ENCODE measurements at places on chromosomes 2 and 18.
A peak's percentile ranks its signal among the peaks of the same experiment; 100 is the strongest.

- H3K27me3 ChIP-seq: peaks cover 5% of the 10 kb centered on the region
- H3K27ac ChIP-seq: no peak overlapping the region
- H3K4me3 ChIP-seq: no peak overlapping the region
- no peak for DNase-seq
- H3K36me3 ChIP-seq: no peaks in the 10 kb centered on the region
Observed at GRCh38 chr2:34705551-34706247, 1106.6 kb upstream of the FAM98A start.

GRCh38 chr2:202681688-202682205 lies 47.0 kb downstream of the FAM117B start:
- H3K36me3 ChIP-seq: peaks cover 54% of the 10 kb centered on the region
- H3K4me3 ChIP-seq: no peak overlapping the region
- peak overlapping the region; percentile 83 for H3K27ac ChIP-seq
- peaks cover 19% of the 10 kb centered on the region for H3K4me1 ChIP-seq
- peaks cover 8% of the 10 kb centered on the region for H3K27me3 ChIP-seq

GRCh38 chr2:128513961-128514283 lies 195.3 kb upstream of the HS6ST1 start:
- H3K4me1 ChIP-seq: no peaks in the 10 kb centered on the region
- no peak overlapping the region for H3K27ac ChIP-seq
- no peak overlapping the region for H3K4me3 ChIP-seq
- no peaks in the 10 kb centered on the region for H3K36me3 ChIP-seq
- no peak for DNase-seq

DNA sequence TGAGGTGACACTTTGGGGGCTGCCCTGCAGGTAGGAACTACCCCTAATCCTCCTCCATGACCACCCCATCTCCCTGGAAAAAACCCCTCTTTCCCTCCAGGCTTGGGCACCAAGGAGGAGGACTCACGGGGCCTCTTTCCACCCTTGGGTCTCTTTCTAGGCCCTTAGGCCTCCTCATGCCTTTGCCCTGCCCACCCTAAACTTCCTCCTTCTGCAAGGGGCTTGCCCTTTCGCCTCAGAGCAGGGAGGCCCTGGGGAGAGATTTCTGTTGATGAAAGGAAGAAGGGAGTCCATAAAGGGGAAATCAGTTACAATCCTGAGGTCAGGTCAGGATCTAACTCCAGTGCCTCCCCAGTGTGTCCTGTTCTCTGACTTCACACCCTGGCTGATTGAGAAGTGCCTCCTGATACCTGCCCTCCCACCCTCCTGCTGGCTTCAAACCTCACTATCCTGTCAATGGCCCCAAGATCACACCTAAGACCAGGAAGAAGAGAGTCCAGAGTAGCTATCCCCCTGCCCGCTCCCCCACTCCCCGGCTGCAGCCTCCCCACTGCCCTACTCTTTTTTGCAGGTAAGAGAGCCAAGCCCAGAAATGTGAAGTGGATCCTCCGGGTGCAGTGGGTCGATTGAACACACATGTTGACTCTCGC lies 16.7 kb upstream of the TNS1 start:
- H3K27me3 ChIP-seq: peaks cover 16% of the 10 kb centered on the region
- peaks cover 92% of the 10 kb centered on the region for H3K4me1 ChIP-seq
- no peak overlapping the region for H3K4me3 ChIP-seq
- no peak for DNase-seq

DNA sequence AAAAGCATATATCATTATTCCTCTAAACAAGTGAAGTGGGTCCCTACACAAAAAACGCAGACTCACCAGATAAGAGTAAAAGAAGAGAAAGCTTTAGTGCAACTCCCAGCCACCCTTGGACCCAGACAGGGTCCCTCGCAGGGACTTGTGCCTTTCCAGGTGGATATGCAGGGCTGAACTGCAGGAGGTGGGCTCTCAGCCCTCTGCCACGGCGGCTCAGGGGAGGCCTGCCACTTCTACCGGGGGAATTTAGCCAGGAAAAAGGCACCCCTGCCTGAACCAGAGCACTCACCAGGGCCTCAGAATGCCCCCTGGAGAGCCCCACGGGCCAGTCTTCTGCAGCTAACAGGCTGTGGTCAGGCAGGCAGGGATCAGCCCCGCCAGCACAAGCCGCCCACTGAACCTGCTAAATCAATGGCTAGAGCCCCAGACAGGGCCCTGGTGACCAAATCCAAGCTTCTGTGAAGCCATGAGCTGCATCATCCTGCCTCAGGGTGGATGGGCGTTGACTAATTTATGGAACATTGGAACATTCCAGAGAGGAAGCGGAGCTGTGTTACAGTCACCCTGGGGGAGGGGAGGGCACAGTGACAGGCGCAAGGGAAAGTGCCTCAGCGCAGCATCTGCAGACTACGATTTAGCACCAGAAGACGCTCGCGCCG lies 209.3 kb downstream of the EIPR1 start:
- DNase-seq: peak; percentile 40
- peaks cover 68% of the 10 kb centered on the region for H3K36me3 ChIP-seq
- peaks cover 68% of the 10 kb centered on the region for H3K4me1 ChIP-seq
- peak overlapping the region; percentile 26 for H3K4me3 ChIP-seq
- peak overlapping the region; percentile 90 for H3K27ac ChIP-seq

DNA sequence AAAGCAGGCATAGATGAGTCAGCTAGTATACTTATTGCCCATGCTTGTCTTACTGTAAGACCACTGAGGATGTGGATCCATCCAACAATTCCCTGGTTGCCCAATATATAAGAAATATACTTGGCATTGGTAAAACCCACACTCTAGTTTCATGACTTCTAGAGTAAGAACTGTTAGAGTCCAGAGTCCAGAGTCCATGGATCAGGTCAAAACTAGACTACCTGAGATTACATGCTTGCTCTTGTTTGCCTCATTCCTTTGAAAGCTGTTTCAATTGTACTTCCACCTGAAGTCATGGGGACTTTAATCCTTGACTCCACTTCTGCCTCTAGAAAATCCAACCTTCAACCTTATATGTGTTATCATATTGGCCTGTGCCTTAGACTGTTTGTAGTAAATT lies 707.6 kb upstream of the FAM98A start:
- no peaks in the 10 kb centered on the region for H3K36me3 ChIP-seq
- no peaks in the 10 kb centered on the region for H3K27me3 ChIP-seq
- H3K4me3 ChIP-seq: no peak overlapping the region
- no peaks in the 10 kb centered on the region for H3K4me1 ChIP-seq
- no peak for DNase-seq

GRCh38 chr2:24461685-24462084 lies 29.4 kb upstream of the NCOA1 start:
- H3K27ac ChIP-seq: peak overlapping the region; percentile 21
- DNase-seq: no peak
- H3K4me1 ChIP-seq: peaks cover 11% of the 10 kb centered on the region
- H3K4me3 ChIP-seq: no peak overlapping the region
- H3K36me3 ChIP-seq: no peaks in the 10 kb centered on the region

- no peak for DNase-seq
- H3K27ac ChIP-seq: no peak overlapping the region
- H3K36me3 ChIP-seq: peaks cover 24% of the 10 kb centered on the region
- H3K4me1 ChIP-seq: peaks cover 12% of the 10 kb centered on the region
- no peak overlapping the region for H3K4me3 ChIP-seq
Observed at GRCh38 chr2:112006076-112006410, 49.0 kb upstream of the TMEM87B start.

DNA sequence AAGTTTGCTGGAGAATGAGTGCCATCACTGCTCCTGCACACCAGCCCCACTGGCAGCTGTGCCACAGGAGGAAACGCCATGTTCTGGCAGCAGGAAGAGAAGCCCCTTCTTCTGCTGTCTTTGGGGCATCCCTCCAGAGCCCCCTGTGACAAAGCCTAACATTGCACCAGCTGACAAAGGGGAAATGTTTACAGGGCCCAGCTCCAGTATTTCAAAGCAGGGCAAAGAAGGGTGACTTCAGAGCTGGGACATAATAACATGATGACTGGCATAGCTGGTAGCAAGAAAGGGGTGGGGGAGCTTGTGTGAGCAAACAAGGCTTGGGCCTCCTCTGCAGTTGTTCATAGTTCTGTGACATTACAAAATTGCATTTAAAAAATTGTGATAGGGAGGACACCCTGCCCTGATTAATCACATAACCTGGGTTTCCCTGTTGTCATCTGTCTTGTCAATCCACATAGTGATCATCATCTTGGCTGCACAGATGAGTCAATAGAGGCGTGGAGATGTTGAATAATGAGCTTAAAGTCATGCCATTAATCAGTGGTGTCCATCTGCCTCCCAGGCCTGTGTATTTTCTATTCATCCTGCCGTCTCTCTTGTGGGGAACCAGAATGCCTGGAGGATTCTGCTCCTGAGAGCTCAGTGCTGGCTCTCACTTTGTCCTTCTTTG lies 29.1 kb upstream of the PDIA6 start:
- H3K27ac ChIP-seq: no peak overlapping the region
- peaks cover 31% of the 10 kb centered on the region for H3K27me3 ChIP-seq
- no peaks in the 10 kb centered on the region for H3K36me3 ChIP-seq
- DNase-seq: no peak
- no peak overlapping the region for H3K4me3 ChIP-seq

GRCh38 chr18:10564975-10565773 lies 39.3 kb downstream of the NAPG start:
- peaks cover 7% of the 10 kb centered on the region for H3K27me3 ChIP-seq
- no peak overlapping the region for H3K27ac ChIP-seq
- H3K36me3 ChIP-seq: no peaks in the 10 kb centered on the region
- H3K4me3 ChIP-seq: no peak overlapping the region
- H3K4me1 ChIP-seq: peaks cover 33% of the 10 kb centered on the region

GRCh38 chr2:46445556-46445955 lies 33.8 kb upstream of the TMEM247 start:
- peaks cover 18% of the 10 kb centered on the region for H3K27me3 ChIP-seq
- no peaks in the 10 kb centered on the region for H3K4me1 ChIP-seq
- DNase-seq: no peak
- H3K36me3 ChIP-seq: no peaks in the 10 kb centered on the region
- H3K27ac ChIP-seq: no peak overlapping the region
- H3K4me3 ChIP-seq: no peak overlapping the region

- peaks cover 20% of the 10 kb centered on the region for H3K36me3 ChIP-seq
- no peak overlapping the region for H3K27ac ChIP-seq
- H3K4me3 ChIP-seq: no peak overlapping the region
- peaks cover 4% of the 10 kb centered on the region for H3K27me3 ChIP-seq
- peaks cover 19% of the 10 kb centered on the region for H3K4me1 ChIP-seq
Observed at GRCh38 chr2:30262716-30263309, 31.5 kb downstream of the LBH start.

DNA sequence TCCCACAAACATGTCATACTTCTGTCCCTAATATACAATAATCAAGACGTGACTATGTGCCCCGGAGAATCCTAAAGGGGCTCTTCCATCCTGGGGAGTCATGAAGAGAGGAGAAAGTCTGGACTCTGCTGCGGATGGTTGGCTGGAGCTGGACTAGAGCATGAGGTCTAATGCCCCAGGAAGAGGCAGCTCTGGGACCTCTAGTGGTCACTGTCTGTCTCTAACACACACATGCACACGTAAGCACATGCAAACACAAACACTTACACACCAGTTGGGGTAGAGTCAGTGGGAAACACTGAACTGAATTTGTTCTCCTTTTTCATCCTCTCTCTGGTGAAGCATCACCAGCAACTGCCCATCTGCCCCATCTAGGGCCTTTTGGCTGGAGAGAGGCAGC lies 271.6 kb downstream of the TDRD15 start:
- H3K4me1 ChIP-seq: peaks cover 32% of the 10 kb centered on the region
- no peak overlapping the region for H3K4me3 ChIP-seq
- H3K36me3 ChIP-seq: no peaks in the 10 kb centered on the region
- DNase-seq: no peak

- no peak for DNase-seq
- H3K27ac ChIP-seq: no peak overlapping the region
- H3K4me1 ChIP-seq: no peaks in the 10 kb centered on the region
- no peak overlapping the region for H3K4me3 ChIP-seq
Observed at GRCh38 chr2:187493877-187494568, 46.0 kb upstream of the CALCRL start.

DNA sequence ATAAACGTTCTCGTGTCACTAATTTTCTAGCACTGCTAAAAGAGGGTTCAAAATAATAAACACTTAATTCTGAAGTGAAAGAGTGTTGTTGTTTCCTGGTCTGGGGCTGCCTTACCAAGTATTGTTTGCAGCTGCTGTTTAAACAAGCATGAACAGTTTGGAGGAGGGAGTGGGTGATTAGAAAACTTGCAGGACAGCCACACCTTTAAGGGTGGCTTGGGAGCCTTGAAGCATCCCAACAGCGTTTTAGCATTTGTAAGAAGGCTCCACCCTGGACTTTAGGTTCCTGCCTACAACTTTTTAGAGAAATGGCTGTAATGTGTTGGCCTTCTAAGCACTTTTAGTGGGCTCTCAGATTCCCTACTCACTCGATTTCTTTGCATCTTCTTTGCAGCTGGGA lies 371.6 kb downstream of the TGIF1 start:
- DNase-seq: no peak
- peaks cover 7% of the 10 kb centered on the region for H3K27me3 ChIP-seq
- no peaks in the 10 kb centered on the region for H3K36me3 ChIP-seq

- no peak overlapping the region for H3K4me3 ChIP-seq
- no peaks in the 10 kb centered on the region for H3K36me3 ChIP-seq
- peaks cover 27% of the 10 kb centered on the region for H3K4me1 ChIP-seq
- no peak overlapping the region for H3K27ac ChIP-seq
Observed at GRCh38 chr2:12432985-12433625, 283.6 kb upstream of the TRIB2 start.

DNA sequence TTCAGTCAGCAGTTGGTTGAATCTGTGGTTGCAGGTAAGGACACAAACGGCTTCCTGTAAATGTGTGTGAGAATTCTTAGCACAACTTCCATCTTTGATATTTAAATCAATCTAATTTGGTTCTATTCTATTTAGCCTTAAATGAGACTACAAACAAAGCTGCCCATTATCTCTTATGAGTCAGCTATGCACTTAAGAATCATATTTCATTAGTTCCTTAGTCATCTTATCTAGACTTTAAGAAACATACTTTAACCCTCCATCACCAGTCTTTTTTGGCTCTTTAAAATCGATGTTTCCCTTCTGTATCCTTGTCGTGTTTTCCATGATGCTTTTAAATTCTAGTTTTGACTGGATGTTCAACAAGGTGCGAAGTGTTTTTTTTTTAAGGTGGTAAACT lies 114.4 kb upstream of the TMEM200C start:
- H3K4me1 ChIP-seq: no peaks in the 10 kb centered on the region
- DNase-seq: no peak
- H3K4me3 ChIP-seq: no peak overlapping the region
- no peaks in the 10 kb centered on the region for H3K36me3 ChIP-seq
- no peak overlapping the region for H3K27ac ChIP-seq

DNA sequence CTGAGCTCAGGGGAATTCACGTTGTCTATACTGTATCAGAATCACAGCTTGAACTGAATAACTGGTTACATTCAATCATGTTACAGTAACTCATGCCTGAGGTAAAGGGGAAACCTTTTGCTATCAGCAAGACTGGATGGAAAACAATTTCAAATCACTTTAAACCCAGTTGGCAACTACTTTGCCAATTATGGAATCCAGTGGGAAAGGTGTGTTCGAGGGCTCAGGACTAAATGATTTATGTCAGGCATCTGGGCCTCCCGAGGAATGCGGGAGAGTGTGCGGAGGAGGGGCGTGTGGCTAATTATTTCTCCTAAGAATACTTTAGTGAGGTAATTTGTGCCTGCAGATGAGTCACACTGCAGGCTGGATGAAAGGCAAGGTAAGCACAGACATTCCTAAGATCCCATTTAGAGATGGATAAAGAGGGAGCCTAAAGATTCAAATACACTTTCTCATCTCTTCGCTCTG lies 100.1 kb downstream of the HRH4 start:
- no peaks in the 10 kb centered on the region for H3K36me3 ChIP-seq
- H3K4me3 ChIP-seq: peak overlapping the region; percentile 35
- DNase-seq: peak; percentile 31
- no peak overlapping the region for H3K27ac ChIP-seq
- peaks cover 49% of the 10 kb centered on the region for H3K4me1 ChIP-seq
